ENCODE measurements at places on chromosomes 6 and 20.
A peak's percentile ranks its signal among the peaks of the same experiment; 100 is the strongest.

- DNase-seq: no peak
Observed at GRCh38 chr6:155377061-155377460, 62.8 kb upstream of the TFB1M start.

DNA sequence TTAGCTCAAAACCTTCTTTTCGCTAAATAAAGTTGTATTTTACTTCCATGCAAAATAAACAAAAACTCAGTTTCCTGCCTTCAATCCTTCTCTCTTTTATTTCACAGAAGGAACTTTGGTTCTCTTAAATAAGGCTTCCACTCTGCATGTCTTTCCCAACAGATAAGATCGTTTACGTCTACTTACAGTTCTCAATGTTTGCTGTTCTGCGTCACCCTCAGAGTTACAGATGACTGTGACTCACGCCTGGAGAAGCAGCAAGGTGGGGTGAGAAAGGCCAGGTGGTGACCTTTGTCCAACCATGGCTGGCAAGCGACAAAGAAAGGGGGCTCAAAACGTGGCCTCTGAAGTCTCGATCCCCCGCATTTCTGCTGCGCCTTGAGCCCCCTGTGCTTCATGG, 51.4 kb upstream of the RPS6KA2 start:
- DNase-seq: no peak

- no peak for DNase-seq
Observed at GRCh38 chr6:75169689-75170586, 35.9 kb downstream of the COL12A1 start.

GRCh38 chr6:33904050-33904746, 100.4 kb upstream of the MLN start:
- DNase-seq: peak; percentile 78

- no peak for DNase-seq
Observed at GRCh38 chr6:144140867-144141266, 9.4 kb upstream of the STX11 start.

- peak; percentile 89 for DNase-seq
Observed at GRCh38 chr6:35343092-35343834, 905 bp downstream of the PPARD start.

- DNase-seq: peak; percentile 46
Observed at GRCh38 chr6:146931214-146931613, 273.0 kb upstream of the STXBP5 start.

GRCh38 chr6:32461493-32461892, 21.8 kb downstream of the HLA-DRA start:
- no peak for DNase-seq

DNA sequence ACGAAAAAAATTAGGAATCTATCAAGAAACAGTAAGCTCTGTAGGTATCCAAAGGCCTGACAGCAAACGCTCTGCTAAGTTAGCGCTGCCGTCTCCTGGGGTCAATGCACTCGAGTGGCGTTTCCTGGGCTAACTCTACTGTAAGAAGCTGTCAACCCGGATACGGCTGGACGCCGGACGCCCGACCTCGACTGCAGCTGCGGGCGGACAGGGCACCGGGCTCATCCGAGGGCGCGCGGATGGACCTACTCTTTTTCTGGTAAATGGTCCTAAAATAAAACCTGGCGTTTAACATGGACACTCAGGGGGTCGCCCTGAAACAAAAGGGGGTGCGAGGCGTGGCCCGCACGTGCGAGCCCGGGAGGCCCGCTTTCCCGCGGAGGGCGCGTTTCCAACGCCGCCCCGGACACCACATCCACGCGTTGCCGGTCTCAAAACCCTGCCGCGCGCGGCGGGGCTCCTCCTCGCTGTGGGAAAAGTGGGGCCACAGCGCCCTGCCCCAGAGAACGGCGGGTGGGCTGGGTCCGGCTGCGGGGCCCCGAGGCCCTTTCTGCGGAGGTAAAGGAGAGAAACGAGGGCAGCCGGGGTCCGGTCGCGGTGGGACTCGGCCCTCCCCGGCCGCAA, 537 bp downstream of the TCP1 start:
- DNase-seq: peak; percentile 61

DNA sequence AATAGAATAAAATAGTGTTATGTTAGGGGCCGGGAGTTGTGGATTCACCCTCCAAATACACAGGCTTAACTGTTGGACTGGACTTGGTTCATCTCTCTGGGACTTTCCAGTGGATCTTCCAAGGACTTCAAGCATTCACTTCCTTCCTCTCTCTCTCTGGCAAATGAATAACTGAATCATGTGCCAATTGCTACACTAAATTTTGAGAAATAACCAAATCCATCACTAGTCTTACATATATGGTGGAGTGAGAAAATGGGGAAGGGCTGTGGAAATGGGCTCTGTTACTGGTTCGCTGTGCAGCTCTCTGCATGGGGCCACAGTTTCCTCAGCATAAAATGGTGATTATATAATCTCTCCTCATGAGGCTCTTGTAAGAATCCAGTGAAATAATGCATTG, 6.8 kb upstream of the KIAA1755 start:
- no peak for DNase-seq

GRCh38 chr20:33026779-33027759, 4.4 kb upstream of the BPIFB6 start:
- no peak for DNase-seq

DNA sequence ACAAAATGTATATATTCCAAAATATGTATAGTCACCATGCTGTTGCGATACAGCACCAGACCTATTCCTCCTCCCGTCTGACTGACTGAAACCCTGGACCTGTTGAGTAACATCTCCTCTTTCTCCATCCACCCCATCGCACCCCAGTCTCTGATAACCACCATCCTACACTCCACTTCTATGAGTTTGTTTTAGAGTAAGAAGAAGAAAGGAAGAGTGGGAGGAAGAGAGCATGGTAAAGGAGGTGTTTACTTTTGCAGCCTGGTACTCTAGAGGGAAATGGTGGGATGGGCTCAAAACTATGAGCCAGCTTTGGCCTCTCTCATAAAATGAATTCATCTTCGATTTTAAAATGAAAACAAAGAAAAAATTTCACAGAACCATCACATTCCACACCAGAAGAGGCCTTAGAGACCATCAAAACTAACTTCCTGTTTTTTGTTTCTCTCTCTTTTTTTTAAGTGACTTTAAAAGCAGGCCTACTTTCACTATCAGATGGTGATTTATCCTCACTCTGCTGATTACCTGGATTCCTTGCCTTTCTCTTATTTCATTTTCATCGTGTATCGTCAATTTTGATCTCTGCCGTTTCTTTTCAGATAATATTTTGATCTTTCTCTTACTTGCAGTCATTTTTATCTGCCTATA, 16.8 kb upstream of the FUCA2 start:
- peak; percentile 45 for DNase-seq
